Caudate nucleus (tissue), 63 donors: ENCODE measurements at places on chromosomes 4 and X.

DNA sequence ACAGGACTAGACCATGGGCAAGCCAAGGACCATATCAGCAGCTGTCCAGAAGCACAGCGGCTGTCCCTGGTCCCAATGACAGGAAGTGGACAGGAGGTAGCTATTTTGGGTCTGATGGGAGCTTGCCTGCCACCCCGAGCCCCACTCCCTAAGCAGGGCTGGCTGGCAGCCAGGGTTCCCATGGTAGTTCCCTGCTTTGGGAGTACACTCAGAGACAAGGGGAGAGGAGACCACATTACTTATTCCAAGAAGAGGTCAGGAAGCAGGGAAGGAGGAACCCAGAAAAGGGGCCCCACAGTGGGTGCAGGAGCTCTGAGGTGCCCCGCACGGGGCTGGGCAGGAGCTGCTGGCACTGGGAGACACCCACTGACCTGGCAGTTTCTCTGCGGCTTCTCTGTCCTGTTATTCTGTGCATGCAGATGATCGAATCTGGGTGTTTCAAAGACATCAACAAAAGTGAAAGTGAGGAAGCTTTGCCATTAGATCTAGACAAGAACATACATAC is 36.3 kb downstream of the HTT-AS start:
- no peak for DNase-seq

DNA sequence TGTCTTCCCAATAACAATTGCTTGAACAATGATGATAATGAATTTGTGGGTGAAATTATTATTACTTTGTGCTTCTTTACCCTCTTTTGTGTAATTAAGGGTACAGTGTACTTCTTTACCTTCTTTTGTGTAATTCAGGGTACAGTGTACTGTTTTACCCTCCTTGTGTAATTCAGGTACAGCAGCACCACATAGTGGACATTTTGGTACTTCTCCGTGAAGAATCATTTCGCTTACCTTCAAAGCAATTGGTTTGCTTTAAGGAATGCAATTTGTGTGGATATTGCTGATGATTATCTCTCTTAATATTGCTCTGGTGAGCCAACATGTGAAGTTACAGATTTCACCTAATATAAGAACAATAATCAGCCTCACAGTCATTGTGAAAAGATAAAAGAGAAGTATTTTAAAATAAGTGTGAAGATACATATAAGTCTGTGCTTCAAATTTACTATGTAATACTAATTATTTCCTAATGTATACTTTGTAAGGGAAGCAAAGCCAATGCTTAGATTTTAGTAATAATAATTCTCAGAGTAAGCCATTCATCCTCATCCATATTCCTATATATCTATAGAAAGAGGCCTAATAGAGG is 27.2 kb upstream of the SEC24B start:
- no peak for DNase-seq

DNA sequence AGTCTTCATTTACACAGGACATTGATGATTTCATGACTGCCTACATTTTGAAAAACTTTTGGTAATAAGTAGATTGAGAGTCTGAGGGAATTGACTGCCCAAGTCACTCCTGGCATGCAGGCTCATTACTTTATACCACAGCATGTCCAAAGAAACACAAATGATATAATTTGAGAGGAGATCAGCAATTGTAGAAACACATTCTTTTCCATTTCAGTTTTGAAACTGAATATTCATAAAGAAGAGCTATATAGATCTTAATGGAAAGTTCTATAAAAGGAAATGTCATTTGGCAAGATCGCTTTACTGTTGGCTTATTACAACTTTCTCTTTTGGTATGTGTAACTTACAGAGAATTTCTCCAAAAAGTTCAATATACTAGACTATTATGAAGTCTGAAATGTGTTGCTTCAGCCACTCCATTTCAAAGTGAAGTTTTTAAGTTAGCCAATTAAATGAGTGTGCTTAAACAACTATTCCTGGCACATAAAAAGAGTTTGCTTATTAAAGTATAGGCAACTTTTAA is 158.0 kb downstream of the ARAP2 start:
- DNase-seq: no peak

- DNase-seq: no peak
Observed at GRCh38 chr4:99927566-99927965, 18.9 kb downstream of the DNAJB14 start.

DNA sequence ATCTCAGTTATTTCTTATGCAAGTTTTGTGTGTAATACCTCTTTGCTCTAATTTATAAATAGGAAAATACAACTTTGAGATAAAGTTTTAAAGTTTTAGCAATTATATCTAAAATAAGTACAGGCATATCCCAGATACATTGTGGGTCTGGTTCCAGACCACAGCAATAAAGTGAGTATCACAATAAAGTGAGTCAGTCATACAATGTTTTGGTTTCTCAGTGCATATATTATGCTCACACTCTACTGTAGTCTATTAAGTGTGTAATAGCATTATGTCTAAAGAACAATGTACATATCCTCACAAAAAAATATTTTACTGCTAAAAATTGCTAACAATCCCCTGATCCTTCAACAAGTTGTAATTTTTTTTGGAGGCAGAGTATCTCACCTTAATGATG is 49.2 kb downstream of the ANAPC10 start:
- DNase-seq: no peak

GRCh38 chr4:177100307-177100706 is 209.4 kb upstream of the NEIL3 start:
- no peak for DNase-seq

- DNase-seq: no peak
Observed at GRCh38 chr4:128800701-128801284, 8.7 kb upstream of the JADE1 start.

- no peak for DNase-seq
Observed at GRCh38 chr4:159169404-159170302, 66.8 kb downstream of the RAPGEF2 start.

DNA sequence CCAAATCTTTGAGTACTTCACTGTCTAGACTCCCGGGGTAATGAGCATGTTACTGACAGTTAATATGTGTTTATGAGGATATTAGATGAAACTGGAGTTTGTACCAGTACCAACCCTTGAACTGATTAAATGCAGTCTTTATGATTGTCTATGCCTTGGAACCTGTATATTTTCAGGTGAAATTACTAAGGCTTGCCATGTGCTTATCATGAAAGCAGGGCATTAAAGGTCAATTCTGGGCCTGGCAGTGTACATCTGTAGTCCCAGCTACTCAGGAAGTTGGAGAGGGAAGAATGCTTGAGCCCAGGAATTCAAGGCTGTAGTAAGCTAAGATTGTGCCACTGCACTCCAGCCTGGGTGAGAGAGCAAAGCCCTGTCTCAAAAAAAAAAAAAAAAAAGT is 27.6 kb downstream of the PHEX start:
- DNase-seq: no peak

GRCh38 chr4:185803022-185803421 is 9.0 kb downstream of the SORBS2 start:
- DNase-seq: no peak

DNA sequence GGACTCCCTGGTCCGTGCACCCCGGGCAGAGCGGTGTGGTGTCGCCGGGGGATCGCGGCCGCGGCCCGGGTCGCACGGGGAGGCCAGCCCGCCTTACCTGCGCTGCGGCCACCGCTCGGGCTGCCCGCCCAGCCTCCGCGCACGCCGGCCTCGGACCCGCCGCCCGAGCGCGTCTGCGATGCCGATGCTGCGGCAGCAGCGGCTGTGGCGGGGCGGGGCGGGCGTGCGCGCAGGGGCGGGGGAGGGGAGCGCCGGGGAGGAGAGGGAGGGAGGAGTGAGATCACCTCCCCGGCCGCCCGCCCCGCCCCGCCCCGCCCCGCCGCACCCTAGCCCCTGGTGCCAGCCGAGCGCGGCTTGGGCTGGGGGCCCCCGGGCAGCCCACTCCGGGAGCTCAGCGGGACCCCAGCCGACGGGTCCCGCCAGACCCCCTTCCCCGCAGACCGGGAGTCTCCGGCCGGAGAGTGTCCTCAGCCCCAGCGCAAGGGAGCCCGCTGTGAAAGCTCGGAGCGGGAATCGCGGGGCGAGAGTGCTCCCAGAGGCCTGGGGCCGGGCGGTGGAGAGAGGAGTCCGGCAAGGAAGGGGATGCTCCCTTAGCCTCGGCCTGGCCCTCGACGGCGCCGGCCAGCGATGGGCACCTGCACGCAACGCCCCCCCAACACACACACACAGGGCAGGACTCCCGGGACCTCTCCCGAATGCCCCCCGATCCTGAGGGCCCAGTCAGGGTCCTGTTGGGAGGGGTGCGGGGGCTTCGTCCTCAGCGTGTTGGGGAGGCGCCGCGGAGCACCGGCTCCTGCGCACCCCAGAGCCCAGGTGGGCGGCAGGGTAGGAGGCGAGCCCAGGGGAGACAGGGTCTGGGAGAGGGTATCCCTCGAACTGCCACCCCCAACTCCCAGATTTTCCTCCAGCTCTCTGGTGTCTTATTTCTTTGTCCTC is at the start of gene L1CAM:
L1CAM (minus strand) TSS at position 206 of the 936 bp plus-strand sequence. CDS start 10,337 bp downstream, outside the sequence.
- DNase-seq: peak; percentile 25

GRCh38 chrX:103607364-103608305 is at the start of gene TCEAL3:
TCEAL3 (plus strand) TSS chrX:103607963; CDS start chrX:103609065, 1,102 bp downstream.
- DNase-seq: peak; percentile 57

DNA sequence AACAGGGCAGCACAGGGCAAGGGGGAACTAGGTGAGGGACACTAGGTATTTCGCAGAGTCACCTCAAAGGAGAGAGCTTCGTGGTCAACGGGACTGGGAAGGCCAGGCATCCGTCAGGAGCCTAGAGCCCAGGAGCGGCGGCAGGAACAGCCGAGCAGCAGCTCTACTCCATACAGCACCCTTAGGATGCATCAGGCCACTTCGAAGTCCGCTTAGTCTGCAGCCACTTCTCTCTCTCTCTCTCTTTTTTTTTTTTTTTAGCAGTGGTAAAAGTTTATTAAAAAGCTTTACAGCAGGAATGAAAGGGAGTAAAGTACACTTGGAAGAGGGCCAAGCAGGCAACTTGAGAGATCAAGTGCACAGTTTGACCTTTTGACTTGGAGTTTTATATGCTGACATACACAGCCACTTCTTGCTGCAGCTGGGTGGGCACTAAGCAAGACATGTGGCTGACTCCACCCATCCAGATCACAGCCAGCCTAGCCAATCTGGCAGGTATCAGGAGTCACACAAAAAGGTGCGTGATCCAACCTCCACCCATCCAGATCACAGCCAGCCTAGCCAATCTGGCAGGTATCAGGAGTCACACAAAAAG is 209.7 kb upstream of the RADX start:
- no peak for DNase-seq

GRCh38 chr4:185437809-185438208 is 12.0 kb upstream of the UFSP2 start:
- DNase-seq: no peak

DNA sequence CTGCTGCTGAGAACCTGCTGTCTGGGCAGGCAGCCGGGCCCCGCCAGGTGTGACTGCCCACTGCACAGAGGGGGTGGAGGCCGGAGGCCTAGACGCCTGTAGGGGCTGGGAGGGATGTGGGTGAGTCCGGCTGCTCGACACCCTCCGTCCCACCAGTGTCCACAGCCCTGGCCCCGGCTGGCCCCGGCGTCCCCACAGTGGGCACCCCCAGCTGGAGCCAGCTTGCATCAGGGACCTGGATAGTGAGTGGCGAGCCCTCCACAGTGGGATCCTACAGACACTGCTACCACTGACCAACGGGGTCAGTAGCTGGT is 34.7 kb upstream of the SPON2 start:
- DNase-seq: no peak

- DNase-seq: no peak
Observed at GRCh38 chrX:29746326-29746725, 469.0 kb upstream of the MAGEB2 start.

DNA sequence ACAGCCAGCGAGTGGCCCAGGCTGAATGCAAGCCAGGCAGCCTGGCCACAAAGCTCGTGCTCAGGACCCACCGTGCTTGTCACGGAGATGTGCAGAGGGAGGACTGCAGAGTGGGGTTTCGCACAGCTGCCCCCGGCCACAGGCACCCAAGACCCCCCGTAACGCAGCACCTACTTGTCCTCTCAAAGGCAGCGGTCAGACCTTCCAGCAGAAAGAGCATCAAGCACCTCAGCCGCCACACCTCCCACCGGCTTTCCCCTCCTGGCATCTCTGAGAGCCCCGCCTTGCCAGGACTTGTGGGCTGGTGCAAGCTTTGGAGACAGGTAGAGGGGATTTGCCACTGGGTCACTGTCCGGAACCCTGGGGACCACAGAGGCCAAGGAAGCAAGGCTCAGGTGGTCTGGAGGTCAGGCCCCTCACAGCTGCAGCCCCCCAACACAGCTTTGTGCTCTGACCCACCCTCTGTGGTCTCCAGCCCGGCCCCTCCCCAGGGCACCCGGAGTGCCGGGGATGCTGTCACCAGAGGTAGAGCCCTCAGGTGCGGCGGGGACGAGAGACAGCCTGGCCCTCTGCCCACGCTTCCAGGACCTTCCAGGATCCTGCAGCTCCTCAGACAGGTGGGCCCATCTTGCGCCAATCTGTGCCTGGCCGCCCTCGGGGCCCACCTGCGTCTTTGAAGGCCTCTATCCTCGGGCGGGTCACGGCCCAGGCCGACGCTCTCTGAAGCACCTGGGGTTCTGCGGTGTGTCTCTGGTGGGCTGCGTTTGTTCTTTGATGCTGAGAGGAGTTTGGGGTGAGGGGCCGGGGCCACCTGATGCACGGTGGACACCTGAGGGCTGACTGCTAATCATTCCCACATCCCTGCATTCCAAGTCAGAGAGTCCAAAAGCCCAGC is 34.4 kb upstream of the HMX1 start:
- no peak for DNase-seq

DNA sequence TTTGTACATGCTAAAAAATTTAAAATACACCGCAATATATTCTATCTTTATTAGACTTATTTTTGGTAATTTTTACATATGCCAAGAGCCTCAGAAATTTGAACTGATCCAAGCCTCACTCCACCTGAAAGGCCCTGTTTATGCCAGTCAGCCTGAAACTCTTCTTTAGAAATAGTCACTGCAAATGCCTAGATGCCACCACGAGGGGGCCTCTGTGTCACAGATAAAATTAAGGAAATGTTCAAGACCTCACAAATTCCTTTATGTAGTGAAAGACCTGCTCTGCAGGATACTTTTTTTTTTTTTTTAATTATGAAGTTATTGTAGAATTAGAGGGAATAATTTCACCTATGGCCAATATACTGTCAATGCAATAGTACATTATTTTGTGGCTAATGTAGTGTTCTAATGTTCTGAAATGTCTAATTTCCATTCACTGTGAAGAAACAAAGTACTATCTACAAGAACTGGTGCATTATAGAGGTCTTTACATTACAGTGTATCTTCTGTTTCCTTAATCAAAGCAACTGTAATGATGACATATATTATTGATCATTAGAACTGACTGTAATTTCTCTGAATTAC is 69.8 kb downstream of the DTHD1 start:
- DNase-seq: no peak

- DNase-seq: no peak
Observed at GRCh38 chr4:54566608-54567007, 91.1 kb upstream of the KIT start.

GRCh38 chr4:158782551-158783360 is 13.9 kb downstream of the FNIP2 start:
- no peak for DNase-seq

GRCh38 chr4:115687052-115687755 is 573.8 kb upstream of the NDST4 start:
- no peak for DNase-seq

DNA sequence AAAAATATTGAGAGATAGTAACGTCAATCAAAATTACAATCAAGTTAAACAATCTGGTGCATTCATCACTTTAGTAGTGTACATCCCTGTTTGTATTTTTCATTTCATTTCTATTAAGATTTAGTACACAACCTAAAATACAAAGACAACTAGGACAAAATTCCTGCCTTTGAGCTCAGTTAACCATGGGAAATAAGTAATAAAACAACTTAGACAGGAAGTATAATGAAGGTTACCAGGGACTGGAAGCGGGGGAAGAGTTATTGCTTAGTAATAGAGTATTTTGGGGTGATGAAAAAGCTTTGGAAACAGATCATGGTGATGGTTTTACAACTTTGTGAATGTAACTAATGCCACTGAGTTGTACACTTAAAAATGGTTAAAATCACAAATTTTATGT is 25.6 kb upstream of the ATXN3L start:
- DNase-seq: no peak
